ENCODE measurements at places on chromosomes 7 and 10.

DNA sequence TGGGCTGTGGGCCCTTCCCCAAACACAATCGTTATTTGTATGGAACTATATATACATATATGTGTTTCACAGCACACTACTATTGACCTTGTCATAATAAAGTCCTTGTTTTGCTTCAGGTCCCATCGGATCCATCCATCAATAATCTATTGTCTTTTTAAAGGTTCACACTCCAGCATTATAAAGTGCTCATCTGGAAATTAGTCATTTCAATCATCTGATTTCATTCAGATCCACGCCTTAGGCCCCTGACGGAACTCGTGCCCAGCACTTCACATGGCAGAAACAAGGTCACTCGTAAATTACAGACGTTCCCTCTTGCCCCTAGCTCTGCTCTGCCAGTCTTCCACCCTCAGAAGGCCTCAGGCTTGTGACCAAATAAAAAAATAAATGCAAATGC, 133.1 kb upstream of the PPP2R2D start:
- DNase-seq, result no peak

DNA sequence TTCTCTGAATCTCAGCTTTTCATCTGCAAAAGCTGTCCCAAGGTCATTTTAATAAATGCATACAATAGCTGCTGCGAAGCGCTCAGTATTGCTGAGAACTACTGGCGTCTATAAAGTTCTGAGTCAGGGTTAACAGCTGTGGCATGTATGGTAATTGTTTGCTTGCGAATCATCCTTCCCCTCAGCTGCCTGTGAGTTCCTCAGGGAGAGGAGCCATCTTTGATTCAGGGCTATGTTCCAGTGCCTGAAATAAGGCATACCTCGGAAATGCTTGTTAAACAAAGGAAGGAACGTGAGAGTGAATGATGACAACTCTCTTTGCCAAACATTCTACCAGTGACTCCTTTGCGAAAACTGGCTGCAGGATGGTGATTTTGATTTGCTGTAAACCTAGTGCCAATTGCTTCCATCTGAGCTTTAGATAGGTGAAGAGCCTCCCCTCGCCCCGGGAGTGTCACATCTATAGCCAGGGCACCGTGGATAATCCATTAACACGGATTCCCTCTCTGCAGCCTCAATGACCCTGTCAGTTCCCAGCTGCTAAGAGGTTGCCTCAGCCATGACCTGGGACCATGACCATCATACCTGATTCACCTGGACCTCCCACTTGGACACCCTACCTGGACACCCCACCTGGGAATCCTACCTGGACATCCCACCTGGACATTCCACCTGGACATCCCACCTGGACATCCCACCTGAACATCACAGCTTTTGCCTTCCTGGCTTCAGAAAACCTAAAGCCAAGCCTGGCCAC, 39.6 kb downstream of the GPRIN2 start:
- DNase-seq, result no peak

- no peak for DNase-seq
Observed at GRCh38 chr7:91435381-91436059, 171.3 kb downstream of the FZD1 start.

DNA sequence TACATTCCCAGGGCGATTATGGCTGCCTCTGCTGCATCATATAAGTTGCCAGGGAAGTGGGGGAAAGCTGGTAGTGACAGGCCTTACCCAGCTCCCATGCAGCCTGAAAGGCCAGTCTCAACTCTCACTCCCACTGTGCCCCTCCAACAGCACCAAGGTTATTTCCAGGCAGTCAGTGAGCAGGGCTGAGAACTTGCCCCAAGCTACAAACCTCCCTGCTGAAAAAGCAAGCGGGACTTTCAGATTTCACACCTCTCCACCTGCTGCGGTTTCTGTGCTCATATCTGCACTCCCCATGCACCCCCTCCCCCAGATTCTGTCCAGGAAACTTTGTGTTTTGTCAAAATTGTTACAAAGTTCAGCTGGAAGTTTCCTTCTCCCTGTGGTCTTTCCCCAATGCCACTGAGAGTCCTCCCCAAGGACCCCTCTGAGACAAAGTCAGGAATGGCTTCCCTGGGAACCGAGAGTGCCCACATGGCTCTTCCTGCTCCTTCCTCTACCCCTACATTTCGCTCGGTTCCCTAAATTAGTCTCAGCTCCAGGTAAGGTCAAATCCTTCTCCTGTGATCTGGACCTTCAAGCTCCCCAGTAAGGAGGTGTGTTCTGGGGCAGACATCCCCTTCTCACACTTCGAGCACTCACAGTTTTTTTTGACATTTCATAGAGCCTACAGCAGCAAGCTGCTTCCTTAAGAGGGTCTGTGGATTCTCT, 25.3 kb upstream of the WNT2 start:
- DNase-seq, result no peak

DNA sequence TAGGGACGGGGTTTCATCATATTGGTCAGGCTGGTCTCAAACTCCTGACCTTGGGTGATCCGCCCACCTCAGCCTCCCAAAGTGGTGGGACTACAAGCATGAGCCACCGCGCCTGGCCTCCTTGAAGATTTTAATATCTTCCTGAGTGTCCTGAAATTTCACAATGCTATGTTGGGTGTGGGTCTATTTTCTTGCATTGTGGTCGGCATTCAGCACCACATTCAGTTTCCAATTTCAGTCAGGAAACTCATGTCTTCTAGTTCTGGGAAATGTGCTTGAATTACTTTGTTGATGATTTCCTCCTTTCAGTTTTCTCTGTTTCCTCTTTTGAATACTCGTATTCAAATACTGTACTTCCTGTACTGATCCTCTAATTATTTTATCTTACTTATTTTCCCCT, 49.3 kb upstream of the IL6 start:
- no peak for DNase-seq

DNA sequence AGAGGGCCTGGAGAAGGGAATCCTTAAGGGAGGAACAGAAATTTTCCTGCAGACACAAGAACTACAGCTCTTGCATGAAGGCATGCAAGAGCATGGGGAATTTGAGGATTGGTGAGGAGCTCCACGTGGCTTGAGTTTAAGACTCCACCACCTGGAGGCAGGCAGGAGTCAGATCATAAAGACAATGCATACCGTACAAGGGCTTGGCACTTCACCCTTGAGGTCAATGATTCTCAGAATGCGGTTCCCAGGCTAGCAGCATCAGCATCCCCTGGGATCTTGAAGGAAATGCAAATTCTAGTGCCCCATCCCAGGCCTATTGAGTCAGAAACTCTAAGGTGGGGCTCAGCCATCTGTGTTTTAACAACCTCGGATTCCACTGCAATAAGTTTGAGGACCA, 143.8 kb downstream of the C7orf25 start:
- no peak for DNase-seq

DNA sequence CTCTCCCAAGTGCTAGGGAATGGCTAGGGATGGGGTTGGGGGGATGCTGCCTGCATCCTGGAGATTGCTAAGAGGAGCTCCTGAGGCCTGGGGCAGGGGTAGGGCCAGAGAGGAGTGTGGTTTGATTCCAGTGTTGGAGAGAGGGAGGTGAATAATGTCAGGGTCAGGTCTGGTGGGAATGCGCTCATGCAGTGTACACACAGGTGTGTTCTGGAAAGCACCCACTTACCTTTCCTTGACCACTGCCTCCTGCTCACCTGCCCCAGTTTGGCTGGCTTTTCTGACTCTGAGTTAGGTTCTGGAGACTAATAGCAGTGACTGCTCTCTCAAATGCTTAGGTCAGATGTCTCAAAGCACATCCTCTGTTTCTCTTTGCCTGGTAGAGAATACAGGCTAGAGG, 135.4 kb upstream of the BMPER start:
- no peak for DNase-seq

- no peak for DNase-seq
Observed at GRCh38 chr7:154096-154799, 38.1 kb upstream of the FAM20C start.

All from cerebellar nuclear complex (tissue), 1 donor.